ENCODE measurements at places on chromosomes 11 and 22. TPM values are rescaled to one million over a fixed set of nuclear protein-coding genes. Genes with fewer than 3 reads are reported as not detected.

The LGALS12 gene
- not detected for total RNA-seq

The NRGN gene
- 2.7 TPM for total RNA-seq

The OR9G1 gene
- total RNA-seq, result not detected

The BAIAP2L2 gene
- 16.2 TPM for total RNA-seq

The TYR gene
- not detected for total RNA-seq

The KCNK4 gene
- total RNA-seq, result 0.23 TPM

The GAS2 gene
- total RNA-seq, result 0.71 TPM

The IFITM10 gene
- 0.11 TPM for total RNA-seq

The OR2AT4 gene
- total RNA-seq, result under 0.01 TPM

The OR2AG1 gene
- not detected for total RNA-seq

The PGR gene
- not detected for total RNA-seq

The PI4KA gene
- total RNA-seq, result 15.7 TPM

The TCN1 gene
- total RNA-seq, result not detected

The RIN1 gene
- 14.6 TPM for total RNA-seq

The LARGE2 gene
- total RNA-seq, result 1.0 TPM

The TRIM34 gene
- total RNA-seq, result 0.63 TPM

The ACR gene
- total RNA-seq, result not detected

The TMA7B gene
- total RNA-seq, result not detected

The ARHGEF17 gene
- total RNA-seq, result 6.0 TPM

The BATF2 gene
- total RNA-seq, result 0.51 TPM

The MS4A1 gene
- not detected for total RNA-seq

The ZNF280B gene
- total RNA-seq, result 3.1 TPM

The C22orf31 gene
- not detected for total RNA-seq

The JAML gene
- total RNA-seq, result not detected

The SLC22A12 gene
- total RNA-seq, result not detected

The APOBEC3F gene
- 0.97 TPM for total RNA-seq

The IFT27 gene
- total RNA-seq, result 18.9 TPM

The PRR33 gene
- total RNA-seq, result not detected

The ZBED5 gene
- total RNA-seq, result 30.5 TPM

The PVALB gene
- total RNA-seq, result not detected

The MFRP gene
- total RNA-seq, result not detected

The SLC5A1 gene
- not detected for total RNA-seq

The FREY1 gene
- total RNA-seq, result 0.23 TPM

The OR52H1 gene
- not detected for total RNA-seq

The TNNI2 gene
- total RNA-seq, result not detected

The PTDSS2 gene
- 24.4 TPM for total RNA-seq

The MMP10 gene
- total RNA-seq, result not detected

The PKDREJ gene
- total RNA-seq, result not detected

The TREH gene
- not detected for total RNA-seq

The FERMT3 gene
- total RNA-seq, result 5.7 TPM

The XKR3 gene
- not detected for total RNA-seq

The C1QTNF4 gene
- not detected for total RNA-seq

The CTSC gene
- total RNA-seq, result 151 TPM

The APOL3 gene
- 9.6 TPM for total RNA-seq

The CBL gene
- total RNA-seq, result 11.1 TPM

The RAG2 gene
- not detected for total RNA-seq
